DMS53 (cell line): ENCODE measurements at places on chromosomes 4 and X.

DNA sequence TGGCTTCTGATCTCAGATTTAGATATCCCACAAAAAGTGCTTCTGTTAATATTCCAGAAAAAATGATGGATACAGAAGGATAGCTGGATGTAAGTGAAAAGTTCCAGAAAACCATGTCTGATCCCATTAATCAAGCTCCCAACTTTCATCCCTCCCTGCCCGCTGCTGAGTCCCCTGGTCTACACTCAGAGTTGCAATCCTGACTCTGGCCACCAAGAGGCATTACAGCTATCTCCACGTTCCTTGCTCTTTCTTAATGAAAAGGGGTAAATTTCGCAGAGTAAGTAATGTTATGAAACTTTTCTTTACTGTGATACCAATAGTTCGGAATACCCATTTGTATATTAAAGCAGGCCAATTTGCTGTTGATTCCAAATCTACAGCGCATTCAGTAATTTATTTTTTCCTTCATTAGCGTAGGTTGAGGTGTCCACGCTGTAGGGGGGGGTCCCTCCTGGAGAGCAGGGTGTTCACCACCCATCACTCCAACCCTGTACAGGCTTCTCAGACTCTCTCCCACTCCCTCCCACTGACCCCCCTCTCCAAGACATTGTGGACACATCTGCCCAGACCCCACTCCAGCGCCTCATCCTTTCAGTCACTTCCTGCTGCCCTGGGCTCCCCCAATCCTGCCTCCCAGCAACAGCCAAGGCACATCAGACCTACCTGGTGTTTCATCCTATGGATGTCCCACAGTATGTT is 55.1 kb downstream of the RAB40A start:
- DNase-seq: peak; percentile 75

DNA sequence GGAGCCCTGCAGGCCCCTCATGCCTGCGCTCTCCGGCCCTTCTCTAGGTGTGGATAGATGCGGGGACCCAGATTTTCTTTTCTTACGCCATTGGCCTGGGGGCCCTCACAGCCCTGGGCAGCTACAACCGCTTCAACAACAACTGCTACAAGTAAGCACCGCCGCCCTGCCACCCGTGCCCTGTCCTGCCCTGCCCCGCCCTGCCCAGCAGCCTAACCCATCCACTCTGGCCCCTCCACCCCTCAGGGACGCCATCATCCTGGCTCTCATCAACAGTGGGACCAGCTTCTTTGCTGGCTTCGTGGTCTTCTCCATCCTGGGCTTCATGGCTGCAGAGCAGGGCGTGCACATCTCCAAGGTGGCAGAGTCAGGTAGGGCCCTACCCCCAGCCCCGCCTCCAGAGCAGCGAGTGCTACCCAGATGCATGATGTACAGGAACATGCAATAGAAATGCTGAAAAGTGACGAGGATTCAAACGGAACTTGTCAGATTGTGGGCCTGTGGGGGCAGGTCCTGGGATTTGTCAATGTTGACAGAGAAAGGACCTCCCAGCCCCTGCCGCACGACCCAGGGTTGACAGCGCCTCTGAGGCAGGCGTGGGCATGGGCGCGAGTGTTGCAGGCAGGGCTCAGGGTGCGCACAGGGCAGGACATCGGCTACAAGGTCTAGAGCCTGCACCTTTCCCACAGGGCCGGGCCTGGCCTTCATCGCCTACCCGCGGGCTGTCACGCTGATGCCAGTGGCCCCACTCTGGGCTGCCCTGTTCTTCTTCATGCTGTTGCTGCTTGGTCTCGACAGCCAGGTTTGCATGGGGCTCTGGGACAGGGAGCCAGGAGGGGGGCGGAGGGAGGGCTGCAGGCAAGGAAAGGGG is 5.7 kb downstream of the SLC6A8 start:
- no peak for DNase-seq

DNA sequence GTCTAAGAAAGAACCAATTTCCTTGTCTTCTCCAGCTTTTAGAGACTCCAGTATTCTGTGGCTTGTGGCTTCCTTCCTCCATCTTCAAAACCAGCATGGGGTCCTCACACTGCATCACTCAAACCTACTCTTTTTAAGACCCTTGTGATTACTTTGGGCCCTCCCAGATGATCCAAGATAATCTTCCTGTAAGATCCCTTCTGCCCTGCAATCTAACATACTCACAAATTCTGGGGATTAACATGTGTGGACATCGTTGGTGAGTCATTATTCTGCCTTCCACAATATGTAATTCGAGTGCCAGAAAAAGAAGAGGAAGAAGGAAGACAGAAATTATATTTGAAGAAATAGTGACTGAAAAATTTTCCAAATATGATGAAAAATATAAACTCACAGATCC is 47.9 kb downstream of the BEND4 start:
- peak; percentile 29 for DNase-seq

DNA sequence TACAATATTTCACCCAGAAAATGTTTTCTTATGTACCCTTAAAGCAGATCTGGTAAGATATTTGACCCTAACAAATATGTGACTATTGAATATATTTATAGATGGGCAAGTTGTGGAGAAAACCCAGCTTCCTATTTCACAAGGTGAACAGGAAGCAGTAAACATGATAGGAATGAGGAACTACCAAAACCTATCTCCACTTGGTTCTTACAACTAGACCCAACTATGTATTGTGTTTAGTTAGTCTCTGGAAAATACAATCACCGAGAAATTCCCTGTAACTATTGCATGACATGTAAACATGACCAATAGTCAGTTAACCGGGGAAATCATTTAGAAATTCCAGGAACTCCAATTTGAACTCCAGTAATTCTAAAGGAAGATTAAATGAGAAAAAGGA is 8.4 kb upstream of the RXFP1 start:
- no peak for DNase-seq

- DNase-seq: no peak
These were observed 99.6 kb downstream of the FAM53A start for GRCh38 chr4:1584498-1584897.

- DNase-seq: no peak
These were observed 52.1 kb downstream of the CT47B1 start for GRCh38 chrX:120823556-120823955.

- DNase-seq: peak; percentile 53
These were observed 31.1 kb upstream of the WDR17 start for GRCh38 chr4:176034499-176034898.

- no peak for DNase-seq
These were observed 131.4 kb downstream of the TRAM1L1 start for GRCh38 chr4:116953947-116954346.

DNA sequence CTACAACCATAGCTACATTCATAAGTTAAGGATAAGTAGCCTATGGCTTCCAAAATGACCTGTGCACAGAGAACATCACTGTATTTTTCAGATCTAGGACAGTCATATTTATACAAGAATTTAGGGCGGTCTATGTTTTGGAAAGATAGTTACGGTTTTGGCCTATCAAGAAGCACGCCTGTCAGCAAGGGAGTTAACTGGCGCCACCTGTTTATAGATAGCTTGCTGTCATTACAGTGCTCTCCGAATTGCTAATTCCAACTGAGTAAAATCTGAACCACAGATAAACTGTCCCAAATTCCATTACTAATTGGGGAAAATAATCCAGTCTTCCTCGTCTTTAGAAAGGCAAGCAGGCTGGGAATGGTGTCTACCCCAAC is 646 bp downstream of the ABCB7 start:
- peak; percentile 40 for DNase-seq

GRCh38 chr4:83012200-83012686 is 1.6 kb upstream of the LIN54 start:
- peak; percentile 79 for DNase-seq

DNA sequence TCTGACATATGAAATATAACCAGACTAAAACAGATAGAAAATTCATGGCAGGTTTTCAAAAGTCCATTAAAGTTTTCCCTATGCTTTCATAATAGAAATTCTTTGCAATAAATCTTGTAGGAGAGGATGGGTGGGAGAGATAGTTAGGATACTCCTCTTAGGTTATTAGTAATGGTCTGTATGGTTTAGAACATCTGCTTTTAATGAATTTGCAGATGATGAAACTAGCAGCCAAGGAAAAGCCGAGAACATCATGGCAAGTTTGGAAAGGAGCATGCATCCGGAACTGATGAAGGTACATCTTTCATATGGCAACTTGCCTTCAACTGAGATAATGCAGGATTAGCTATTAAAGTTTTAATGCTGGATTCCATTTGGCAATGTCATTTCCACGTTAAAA is 70.7 kb downstream of the DOCK11 start:
- no peak for DNase-seq
